ENCODE measurements at places on chromosomes 11 and 22. TPM values are rescaled to one million over a fixed set of nuclear protein-coding genes. Genes with fewer than 3 reads are reported as not detected.

MN1 gene
- total RNA-seq, result 12.9 TPM

APOL1 gene
- total RNA-seq, result 0.92 TPM

MS4A15 gene
- not detected for total RNA-seq

IL17REL gene
- total RNA-seq, result 0.69 TPM

PRAME gene
- not detected for total RNA-seq

KCNJ11 gene
- 14.5 TPM for total RNA-seq

MYOD1 gene
- not detected for total RNA-seq

IGSF22 gene
- total RNA-seq, result 0.46 TPM

MMP26 gene
- not detected for total RNA-seq

ELFN2 gene
- total RNA-seq, result 16.8 TPM

CD248 gene
- total RNA-seq, result 1.6 TPM

NECTIN1 gene
- 33.9 TPM for total RNA-seq

FLRT1 gene
- 12.0 TPM for total RNA-seq

NLRP14 gene
- 0.92 TPM for total RNA-seq

OR8D1 gene
- not detected for total RNA-seq

PRODH gene
- 10.1 TPM for total RNA-seq

HSPB2 gene
- total RNA-seq, result 0.92 TPM

YPEL1 gene
- total RNA-seq, result 48.4 TPM

All from diencephalon (tissue), 1 donor.